ENCODE measurements at places on chromosomes 1 and 21.

DNA sequence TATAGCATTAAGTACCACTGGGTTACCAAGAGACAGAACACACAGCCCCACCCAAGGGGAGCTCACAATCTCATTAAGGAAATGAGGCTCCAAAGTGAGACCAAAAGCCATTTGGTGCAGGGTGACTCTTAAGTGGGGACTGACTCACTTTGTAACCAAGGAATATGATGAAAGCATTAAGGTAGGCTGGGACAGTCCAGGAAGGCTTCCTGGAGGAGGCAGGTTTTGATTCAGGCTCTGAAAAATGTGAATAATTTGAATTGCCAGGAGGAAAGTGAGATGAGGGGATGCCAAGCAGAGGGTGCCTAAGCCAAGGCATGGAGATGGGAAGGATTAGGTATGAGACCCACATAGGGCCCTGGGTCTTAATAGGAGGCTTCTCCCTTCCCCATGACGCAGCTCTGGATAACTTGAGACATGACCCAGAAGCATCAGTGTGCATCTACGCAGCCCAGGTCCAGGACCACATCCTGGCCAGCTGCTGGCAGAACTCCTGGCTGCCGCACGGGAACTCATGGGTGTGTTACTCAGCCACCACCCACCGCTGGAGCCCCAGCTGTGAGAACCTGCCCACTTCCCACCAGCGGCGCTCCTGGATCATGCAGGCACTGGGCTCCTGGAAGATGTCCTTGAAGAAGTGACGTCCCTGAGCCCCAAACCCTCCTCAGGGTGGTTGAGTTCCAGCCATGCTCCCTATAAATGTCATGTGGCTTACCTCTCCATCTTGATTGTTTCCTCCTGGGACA lies 5.9 kb upstream of the TTC4 start:
- no peak for DNase-seq

- DNase-seq: no peak
These were observed 216.2 kb upstream of the RUNX1 start for GRCh38 chr21:35265170-35265877.

GRCh38 chr1:109228167-109228566 lies 14.4 kb downstream of the SARS1 start:
- DNase-seq: no peak

DNA sequence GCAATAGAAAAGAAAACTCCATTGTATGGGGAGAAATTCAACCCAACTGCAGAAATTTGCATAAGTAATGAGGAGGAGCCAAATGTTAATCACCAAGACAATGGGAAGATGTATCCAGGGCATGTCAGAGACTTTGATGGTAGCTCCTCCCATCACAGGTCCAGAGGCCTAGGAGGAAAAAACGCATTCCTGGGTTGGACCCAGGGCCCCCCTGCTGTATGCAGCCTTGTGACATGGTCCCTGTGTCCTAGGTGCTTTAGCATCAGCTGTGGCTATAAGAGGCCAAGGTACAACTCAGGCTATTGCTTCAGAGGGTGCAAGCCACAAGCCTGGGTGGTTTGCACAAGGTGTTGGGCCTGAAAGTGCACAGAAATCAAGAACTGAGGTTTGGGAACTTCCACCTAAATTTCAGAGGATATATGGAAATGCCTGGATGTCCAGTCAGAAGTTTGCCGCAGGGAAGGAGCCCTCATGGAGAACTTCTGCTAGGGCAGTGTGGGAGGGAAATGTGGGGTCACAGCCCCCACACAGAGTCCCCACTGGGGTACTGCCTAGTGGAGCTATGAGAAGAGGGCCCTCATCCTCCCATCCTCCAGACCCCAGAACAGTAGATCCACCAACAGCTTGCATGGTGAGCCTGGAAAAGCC lies 162.3 kb downstream of the TGFB2 start:
- DNase-seq: no peak

- DNase-seq: no peak
These were observed 48.3 kb upstream of the LAMC2 start for GRCh38 chr1:183137782-183138181.

DNA sequence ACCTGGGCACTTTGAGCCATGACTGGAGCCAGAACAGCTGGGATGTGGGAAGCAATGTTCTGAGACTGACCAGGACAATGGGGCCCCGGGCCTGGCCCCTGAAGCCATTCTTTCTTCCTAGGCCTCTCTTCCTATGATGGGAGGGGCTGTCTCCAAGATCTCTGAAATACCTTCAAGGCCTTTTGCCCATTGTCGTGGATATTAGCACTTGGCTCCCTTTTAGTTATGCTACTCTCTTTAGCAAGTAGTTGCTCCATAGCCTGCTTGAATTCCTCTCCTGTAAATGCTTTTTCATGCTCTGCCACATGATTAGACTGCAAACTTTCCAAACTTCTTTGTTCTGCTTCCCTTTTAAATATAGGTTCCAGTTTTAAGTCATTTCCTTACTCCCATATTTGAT lies 262.9 kb upstream of the CACYBP start:
- no peak for DNase-seq

DNA sequence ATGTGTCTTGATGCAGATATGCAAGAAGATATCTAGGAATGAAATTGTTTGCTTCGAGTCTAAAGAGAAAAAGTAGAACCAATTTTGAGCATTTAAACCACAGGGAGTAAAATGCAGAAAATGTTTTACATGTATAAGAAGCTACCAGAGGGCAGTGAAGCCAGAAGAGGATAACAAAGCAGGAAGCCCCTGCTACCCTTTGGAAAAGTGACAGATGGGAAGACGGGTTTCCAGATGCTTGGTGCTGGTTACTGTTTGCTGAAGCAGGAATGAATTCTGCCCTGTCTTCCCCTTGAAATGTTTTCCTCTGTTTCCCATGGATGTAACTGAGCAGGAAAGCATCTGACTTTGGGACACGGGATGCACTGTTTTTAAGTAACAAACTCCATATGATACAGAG lies 822.2 kb downstream of the MRPL39 start:
- no peak for DNase-seq

DNA sequence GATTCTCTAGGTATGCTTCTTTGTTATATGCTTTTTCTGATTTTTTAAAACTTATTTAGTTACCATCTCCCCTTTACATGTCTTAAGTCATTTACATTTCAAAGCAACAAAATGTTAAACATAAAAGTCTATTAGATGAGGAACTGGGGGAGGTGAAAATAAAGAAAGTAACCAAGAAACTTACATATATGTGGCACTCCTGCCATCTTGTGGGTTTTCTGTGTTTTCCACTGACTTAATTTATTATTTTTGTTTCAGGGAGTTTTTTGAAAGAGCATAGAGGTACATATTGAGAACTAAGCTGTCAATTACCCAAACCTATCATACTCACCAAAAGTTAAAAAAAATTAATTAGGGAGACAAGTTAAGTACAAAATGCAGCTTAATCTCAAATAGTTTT lies 1531.1 kb downstream of the MRPL39 start:
- no peak for DNase-seq

DNA sequence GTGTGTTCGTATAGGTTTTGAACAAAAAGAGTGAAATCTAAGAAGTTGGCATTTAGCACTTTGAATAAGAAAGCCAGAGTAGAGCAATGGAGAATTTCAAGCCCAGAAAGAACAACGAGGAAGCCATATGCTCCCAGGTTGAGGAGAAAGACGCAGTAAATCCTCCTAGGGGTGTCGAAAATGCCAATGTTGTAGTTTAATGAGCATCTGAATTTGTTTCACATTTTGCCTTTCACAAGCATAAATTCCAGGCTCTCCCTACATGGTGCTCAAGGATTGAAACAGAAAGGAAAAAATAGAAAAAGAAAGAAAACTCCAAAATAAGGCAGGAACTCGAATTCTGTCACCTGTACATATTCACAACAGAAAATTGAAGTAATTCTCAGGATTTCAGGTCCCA lies 264.7 kb upstream of the SGIP1 start:
- no peak for DNase-seq

GRCh38 chr1:205466595-205467220 lies 10.9 kb upstream of the BLACAT1 start:
- no peak for DNase-seq

DNA sequence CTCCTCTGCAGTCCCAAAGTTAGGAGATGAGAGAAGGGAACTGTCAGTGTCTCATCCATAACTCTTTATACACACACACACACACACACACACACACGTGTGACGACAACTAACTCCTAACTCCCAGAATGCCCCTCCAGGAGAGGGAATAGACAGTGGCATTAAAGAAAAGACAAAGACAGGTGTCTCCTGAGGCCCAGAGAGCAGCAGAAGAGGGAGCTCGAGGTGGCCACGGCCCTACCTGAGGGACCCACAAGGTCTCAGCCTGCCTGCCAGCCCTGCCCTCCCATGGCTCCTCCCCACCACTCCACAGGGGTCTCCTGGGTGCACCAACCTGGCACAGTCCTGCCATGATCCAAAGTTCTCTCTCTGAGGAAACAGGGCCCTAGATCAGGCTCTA lies 1.6 kb upstream of the PHLDA3 start:
- no peak for DNase-seq

- no peak for DNase-seq
These were observed 81.4 kb upstream of the CNIH3 start for GRCh38 chr1:224534731-224535130.

GRCh38 chr1:165861911-165862310 lies 34.5 kb downstream of the UCK2 start:
- no peak for DNase-seq

DNA sequence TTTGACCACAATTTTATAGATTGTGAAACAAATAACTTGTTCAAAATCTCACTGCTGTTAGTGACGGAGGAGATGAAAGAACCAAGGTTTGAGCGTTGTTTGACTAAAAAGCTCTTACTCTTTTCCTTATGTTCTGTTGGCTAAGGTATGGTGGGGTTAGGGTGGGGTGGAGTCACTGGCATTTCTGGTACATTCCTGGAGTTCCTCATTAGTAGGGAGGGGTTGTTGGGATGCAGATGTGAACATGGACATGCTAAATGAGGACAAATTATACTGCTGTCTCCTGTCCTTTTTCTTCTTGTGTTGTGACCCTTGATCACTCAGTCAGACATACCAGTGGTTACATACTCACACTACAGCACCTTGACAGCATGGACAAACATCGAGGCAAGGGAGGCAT lies 26.2 kb upstream of the CD1D start:
- no peak for DNase-seq

GRCh38 chr1:212157252-212157651 lies 121.7 kb downstream of the DTL start:
- no peak for DNase-seq

DNA sequence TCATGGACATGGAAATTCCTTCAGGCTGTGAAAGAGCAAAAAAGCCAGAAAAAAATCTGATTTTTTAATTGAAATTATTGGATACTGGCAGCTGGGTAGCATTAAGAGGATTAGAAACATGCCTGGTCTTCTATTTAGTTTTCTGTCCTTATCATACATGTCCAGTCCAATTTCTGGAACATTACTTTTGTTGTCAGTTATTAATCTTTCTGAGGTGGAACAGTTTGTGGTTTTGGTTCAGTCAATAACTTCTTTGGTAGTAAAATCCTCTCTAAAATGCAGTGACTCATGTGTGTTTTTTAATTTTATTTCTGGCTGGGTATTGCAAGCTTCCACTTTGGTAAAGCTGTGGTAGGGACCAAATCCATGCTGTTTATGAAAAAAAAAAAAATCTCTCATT lies 687.0 kb upstream of the ADGRL2 start:
- no peak for DNase-seq

GRCh38 chr1:87030740-87031690 lies 116.6 kb downstream of the HS2ST1 start:
- DNase-seq: no peak

GRCh38 chr1:1858382-1859086 lies 32.4 kb downstream of the GNB1 start:
- DNase-seq: no peak

DNA sequence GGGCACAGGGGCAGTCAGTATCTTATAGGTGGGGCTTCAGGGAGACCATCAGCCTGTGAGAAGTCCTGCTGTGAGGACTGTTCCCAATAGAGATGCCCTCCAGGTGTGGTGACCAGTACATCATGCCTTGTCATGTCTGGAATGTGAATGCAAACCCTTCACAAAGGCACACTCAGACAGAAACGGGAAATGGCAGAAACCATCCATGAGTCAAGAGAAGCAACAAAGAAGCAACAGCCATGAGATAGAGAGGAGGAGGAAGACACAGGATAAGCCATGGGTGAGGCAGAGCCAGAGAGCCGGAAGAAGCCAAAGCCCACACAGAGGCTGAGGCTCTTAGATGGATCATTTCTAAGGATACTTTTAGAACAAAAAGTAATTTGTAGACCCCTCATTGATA lies 20.1 kb upstream of the ZP4 start:
- DNase-seq: no peak

DNA sequence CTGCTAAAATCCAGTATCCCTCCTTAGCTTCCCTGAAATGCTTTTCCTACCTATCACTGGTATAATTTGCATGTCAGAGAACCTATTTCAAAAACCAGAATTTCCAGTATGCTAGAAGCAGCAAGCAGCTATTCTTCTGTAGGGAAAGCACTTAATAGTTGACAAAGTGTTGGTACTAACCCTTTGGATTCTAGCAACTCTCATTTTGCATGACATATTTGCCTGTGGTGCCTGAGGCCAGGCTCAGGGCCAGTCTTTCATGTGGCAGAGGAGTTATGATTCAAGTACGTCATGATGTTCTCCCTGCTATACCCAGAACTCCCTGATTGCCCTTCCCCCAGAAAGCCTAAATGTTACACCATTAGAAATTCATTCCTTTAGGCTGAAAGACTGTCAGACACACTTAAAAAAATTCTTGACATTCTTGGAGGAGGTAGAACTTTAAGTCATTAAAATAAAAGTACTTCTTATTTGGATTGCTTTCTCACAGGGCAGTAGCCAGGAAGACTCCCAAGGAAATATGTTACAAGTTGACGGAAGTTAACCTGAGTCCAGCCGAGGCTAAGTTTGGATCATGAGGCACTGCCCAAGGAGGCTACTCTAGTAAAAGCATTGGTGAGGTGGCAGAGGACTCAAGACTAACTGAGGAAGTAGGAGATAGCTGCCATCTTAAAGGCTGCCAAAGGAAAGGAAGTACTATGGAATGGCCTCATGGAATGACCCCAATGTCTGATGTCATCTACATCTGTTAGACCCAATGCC lies 298.4 kb upstream of the SPAG17 start:
- peak; percentile 25 for DNase-seq

DNA sequence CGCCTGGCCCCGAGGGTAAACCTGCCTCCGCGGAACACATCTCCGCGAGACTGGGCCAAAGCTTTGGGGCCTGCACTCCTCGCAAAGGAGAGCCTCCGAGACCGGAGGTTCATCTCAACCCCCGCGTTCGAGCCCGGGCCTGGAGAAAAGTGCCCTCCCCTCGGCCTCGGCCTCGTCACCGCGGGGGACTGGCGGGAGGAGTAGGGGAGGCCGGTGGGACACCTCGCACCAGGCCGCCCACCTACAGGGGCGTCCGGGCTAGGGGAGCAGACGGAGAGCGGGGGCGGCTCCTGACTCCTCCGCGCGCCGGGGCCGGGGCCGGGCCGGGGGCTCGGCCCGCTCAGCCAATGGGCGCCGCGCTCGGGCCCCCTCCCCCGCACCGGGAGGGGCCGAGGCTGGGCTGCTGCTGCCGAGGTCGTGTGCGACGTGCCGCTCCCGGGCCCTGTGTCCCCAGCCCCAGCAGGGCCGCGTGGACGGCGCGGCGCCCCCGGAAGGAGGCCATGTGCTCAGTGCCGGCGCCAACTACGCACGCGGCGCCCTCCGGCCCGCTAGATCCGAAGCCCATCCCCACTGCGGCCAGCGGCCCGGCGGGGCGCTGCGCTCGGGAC lies 684 bp downstream of the SLC2A1 start:
- no peak for DNase-seq

GRCh38 chr1:5961601-5962000 lies 30.6 kb downstream of the NPHP4 start:
- no peak for DNase-seq

GRCh38 chr1:112957133-112957812 lies 1.3 kb upstream of the SLC16A1 start:
- DNase-seq: peak; percentile 54

GRCh38 chr1:88549536-88549935 lies 134.5 kb upstream of the PKN2 start:
- DNase-seq: no peak
